ENCODE measurements at places on chromosomes 1 and 21. TPM values are rescaled to one million over a fixed set of nuclear protein-coding genes. Genes with fewer than 3 reads are reported as not detected.
A peak's percentile ranks its signal among the peaks of the same experiment; 100 is the strongest.

CADM3 gene
- 6.8 TPM for total RNA-seq

TAL1 gene
- total RNA-seq, result 16.5 TPM

- H3K27ac ChIP-seq, result no peak overlapping the region
- H3K27me3 ChIP-seq, result peaks cover 32% of the 10 kb centered on the region
- no peak overlapping the region for H3K4me3 ChIP-seq
- no peaks in the 10 kb centered on the region for H3K4me1 ChIP-seq
- no peak for DNase-seq
Measured at GRCh38 chr1:217921126-217921904, 290.2 kb downstream of the SPATA17 start.

GRCh38 chr21:45073301-45074047, 906 bp upstream of the ADARB1 start:
- no peaks in the 10 kb centered on the region for H3K36me3 ChIP-seq
- peak overlapping the region; percentile 93 for H3K27ac ChIP-seq
- H3K4me1 ChIP-seq, result peaks cover 44% of the 10 kb centered on the region
- peak overlapping the region; percentile 97 for H3K4me3 ChIP-seq
- H3K27me3 ChIP-seq, result peaks cover 7% of the 10 kb centered on the region

- no peaks in the 10 kb centered on the region for H3K27me3 ChIP-seq
- H3K4me1 ChIP-seq, result peaks cover 6% of the 10 kb centered on the region
- no peak overlapping the region for H3K27ac ChIP-seq
- no peaks in the 10 kb centered on the region for H3K36me3 ChIP-seq
- DNase-seq, result no peak
Measured at GRCh38 chr21:35237287-35237686, 188.2 kb upstream of the RUNX1 start.

All from spleen (tissue), 13 donors.